ENCODE measurements at places on chromosomes 4 and X. TPM values are rescaled to one million over a fixed set of nuclear protein-coding genes. Genes with fewer than 3 reads are reported as not detected.

GRCh38 chr4:89308161-89308500 is 531 bp upstream of the GPRIN3 start:
- no peak for DNase-seq

DNA sequence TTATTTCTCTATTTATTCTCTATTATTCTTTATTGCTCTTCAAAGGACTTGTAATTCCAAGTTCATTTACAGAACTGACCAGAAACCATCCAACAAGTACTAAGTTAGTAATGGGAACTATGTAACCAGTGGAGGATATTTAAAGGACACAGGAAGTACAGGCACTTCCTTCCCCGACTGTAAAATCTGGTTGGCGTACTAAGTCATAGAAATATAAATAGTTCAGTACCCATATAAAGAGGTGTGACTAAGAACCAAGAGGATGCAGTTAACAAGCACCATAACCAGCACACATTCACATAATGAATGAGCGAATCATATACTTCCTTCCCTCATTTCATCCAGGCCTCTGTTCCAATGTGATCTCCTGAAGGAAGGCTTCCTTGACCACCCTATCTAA is 3.6 kb upstream of the EIF4E start:
- no peak for DNase-seq

DNA sequence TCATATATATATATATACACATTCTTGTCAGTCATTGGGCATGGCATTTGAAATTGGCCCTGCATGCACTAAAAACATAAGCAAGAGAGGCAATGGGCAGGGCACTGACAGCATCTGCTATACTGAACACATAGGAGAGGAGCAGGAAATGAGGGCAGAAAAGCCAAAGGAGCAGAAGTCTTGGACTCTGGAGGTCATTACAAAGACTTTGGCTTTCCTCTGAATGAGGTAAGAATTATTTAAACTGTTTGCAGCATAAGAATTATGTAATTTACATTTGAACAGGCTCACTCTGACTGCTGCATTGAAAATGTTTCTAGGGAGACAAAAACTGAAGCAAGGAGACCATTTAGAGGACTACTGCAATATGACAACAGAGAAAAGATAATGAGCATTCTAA is 396.5 kb downstream of the PRDM5 start:
- no peak for DNase-seq

The AWAT2 gene
- total RNA-seq = not detected

The STPG2 gene
- total RNA-seq = not detected
